ENCODE measurements at places on chromosomes 13 and 19.

DNA sequence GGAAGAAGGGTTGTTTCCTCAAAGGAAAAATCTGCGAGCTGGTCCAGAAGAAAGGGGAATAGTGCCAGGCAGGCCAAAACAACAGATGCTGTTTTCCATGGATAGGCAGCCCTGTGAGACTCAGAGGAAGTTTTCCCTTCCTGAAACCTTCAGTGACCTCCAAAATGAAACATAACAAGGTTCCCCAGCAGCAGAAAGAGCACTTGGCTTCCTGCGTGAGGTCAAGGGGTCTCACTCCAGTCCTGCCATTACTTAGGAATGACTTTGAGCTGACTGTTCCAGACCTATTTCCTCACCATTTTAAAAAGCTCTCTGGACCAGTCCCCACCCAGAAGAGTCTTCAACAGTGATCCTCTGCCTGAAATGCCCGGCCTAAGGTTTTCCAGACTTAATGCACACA is 104.6 kb upstream of the IPO5 start:
- DNase-seq: no peak

DNA sequence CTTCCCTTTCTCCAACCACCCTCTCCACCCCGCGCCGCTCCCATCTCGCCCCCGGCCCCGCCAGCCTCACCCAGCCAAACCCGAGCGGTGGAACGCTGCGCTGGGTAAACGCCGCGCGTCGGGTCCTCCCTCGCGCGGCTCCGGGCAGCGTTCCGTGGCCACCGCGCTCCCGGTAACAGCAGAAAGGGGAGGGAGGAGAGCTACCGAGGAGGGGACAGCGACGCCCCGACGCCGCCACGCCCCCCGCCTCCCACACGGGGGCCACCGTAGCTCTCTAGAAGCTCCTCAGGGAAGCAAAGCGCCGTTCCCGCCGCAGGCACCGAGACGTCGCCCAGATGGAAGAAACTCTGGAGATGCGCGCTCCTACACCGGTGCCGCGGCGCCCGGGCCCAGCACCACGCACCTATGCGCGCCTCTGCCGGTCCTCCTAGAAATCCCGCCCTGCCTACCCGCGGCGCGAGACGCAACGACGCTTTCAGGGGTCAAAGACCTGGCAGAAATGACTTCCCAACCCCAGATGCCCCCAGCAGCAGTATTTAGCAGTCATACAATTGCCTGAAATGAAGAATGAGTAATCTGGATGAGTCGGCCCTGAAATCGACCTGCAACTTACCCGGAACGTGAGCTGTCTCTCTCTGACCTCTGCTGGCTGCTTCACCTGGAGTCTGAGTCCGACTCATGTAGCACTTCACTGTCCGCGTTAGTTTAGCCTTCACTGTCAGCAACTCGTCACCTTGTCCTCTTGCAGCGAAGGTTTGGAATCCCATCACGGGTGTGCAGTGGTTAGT is at the start of gene RUBCNL:
TSS of gene RUBCNL (minus strand) at position 189 of the 788 bp plus-strand sequence. CDS start 14,777 bp downstream, outside the sequence.
- DNase-seq: no peak

GRCh38 chr19:38045554-38046253 is 138.7 kb downstream of the SIPA1L3 start:
- no peak for DNase-seq

DNA sequence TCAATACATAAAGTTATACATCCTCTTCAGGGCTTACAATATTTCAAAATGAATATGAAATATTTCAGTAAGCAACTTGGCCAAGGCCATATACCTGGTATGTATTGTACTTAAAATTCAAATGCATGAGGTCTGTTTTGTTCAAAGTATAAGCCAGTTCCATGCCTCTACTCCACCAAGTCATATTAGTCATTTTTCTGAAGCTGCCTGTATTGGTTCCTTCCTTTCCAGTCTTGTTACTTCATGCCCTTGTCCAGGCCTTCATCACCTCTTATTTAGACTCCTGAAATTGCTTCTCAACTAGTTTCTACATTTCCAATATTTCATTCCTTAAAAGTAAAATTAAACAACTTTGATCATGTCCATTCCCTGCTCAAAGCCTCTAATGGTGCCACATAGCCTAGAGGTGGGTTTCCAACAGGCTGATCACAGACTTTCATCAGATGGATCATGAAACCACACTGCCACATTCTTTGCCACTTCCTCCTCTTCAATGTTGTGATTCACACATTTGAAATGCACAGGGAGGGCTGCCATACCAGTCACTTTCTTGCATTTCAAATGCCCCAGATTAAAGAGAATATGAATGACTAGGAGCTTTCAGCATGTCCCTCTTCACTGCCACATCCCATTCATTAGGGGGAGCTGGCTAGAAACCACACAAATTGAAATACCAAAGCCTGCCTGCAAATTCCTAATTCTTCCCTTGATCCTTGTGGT is 424.1 kb upstream of the DACH1 start:
- no peak for DNase-seq

- DNase-seq: no peak
Observed at GRCh38 chr13:38321654-38322053, 28.0 kb upstream of the UFM1 start.

- no peak for DNase-seq
Observed at GRCh38 chr19:2477732-2478191, 1.8 kb downstream of the GADD45B start.

DNA sequence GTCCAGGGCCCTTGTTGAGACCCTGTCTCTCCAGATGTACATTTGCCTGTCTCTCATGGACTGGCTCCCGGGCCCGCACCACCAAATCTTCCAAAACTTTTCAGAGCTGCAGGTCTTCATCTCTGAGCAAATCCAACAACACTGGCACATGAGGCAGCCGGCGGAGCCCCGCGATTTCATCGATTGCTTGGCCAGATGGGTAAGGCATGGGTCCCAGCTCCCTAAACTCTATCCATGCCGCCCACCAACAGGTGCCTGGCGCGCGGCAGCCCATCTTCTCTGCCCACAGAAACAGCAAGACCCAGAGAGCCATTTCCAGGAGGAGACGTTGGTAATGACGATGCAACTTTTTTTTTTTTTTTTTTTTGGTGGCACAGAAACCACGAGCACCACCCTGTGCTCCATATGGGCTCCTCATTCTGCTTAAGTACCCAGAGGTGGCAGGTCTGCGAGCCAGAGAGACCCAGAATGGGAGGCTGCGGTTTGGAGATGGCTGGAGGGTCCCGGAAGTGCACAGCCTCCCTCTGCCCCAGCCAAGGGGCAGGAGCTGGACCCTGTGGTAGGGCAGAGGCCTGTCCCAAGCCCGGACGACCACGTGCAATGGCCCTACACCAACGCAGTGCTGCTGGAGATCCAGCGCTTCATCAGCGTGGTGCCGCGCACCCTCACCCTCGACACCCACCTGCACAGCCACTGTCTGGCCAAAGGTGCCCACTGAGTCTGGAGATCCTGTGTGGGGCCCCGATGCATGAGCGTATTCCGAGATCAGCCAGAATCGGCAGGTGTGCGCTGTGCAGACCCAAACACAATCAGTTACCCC is 22.6 kb downstream of the CYP2F1 start:
- DNase-seq: no peak
